ENCODE measurements at places on chromosomes 6 and 20. TPM values are rescaled to one million over a fixed set of nuclear protein-coding genes. Genes with fewer than 3 reads are reported as not detected.

The POU3F2 gene
- not detected for total RNA-seq

The SLC12A5 gene
- total RNA-seq = 13.8 TPM

The APOM gene
- total RNA-seq = 3.7 TPM

The DDO gene
- 0.16 TPM for total RNA-seq

Data from A549 treated with Mapracorat at 1 μM for 4 hours (cell line).